ENCODE measurements at places on chromosomes 7 and 10.

- no peak for DNase-seq
Measured at GRCh38 chr10:80356563-80356988, at the start of the genes DYDC1 and DYDC2. TSS of gene DYDC1 (minus strand) at chr10:80356755. CDS start at chr10:80352601, 4,154 bp downstream. TSS of gene DYDC2 (plus strand) at chr10:80356781. CDS start at chr10:80362444, 5,663 bp downstream.

DNA sequence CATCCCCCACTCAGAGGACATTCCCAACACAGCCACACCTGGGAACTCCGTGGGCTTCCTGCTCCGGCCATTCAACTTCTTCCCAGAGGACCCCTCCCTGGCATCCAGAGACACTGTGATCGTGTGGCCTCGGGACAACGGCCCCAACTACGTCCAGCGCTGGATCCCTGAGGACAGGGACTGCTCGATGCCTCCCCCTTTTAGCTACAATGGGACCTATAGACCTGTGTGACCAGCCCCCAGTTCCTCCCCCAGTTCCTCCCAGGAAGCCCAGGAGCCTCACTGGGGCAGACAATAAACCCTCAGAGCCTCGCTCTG is 8.6 kb downstream of the AOC1 start:
- DNase-seq, result no peak

GRCh38 chr7:92276460-92276864 is 30.7 kb downstream of the ANKIB1 start:
- no peak for DNase-seq

GRCh38 chr7:113635492-113635891 is 283.3 kb downstream of the PPP1R3A start:
- DNase-seq, result no peak

GRCh38 chr7:139915268-139915863 is 86.3 kb downstream of the TBXAS1 start:
- no peak for DNase-seq

DNA sequence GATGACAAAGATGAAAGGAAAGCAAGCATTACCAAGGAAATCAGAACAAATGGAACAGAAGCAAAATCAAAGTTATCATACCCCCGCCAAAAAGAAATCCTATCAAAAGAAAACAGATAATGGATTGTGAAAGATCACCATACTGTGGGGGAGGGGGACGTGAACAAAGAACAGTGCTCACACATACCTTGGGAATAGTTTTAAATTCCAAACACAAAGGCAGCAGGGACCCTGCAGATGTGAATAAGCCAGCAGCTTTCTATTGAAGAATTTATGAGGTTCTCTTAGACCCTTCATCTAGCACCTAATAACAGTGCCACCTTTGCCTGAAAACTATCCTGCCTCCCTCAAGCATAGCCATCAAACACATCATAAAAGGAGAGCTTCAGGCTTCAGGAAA is 94.0 kb downstream of the AKR1D1 start:
- DNase-seq, result no peak

DNA sequence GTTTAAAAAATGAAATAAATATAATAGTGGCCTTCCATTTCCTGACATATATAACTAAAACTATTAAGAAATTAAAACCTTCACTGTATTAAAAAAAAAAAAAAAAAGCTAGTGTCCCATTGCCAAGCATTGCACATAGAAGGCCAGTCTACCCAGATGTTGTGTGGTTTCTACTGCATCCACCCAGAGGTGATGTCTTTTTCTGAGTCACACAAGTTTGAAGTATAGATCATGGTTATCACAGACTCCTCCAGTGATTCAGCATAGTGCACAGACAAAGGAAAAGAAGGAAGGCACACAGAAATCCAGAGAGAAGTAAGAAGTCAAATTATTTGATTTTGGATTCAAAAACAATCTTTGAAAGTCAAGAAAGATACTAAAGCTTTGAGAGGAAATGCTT is 429.0 kb downstream of the ETV1 start:
- DNase-seq, result no peak

DNA sequence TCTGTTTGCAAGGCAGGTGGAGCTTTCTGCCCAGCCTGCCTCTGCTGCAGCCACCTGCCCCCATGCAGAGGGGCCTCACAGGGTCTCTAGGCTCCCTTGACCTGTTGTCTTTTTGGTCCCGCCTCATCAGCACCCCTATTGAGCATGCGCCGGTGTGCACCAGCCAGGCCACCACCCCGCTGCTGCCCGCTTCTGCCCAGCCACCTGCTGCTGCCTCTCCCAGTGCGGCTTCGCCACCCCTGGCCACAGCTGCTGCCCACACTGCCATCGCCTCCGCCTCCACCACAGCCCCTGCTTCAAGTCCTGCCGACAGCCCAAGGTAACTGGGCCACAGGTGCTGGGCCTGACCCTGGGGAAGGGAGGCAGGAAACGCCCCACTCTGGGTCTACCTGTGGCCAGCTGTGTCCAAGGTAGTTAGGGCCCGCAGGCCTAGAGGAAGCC is 38.1 kb downstream of the LDB3 start:
- DNase-seq, result no peak

GRCh38 chr7:42213093-42213492 is 23.9 kb downstream of the GLI3 start:
- no peak for DNase-seq

DNA sequence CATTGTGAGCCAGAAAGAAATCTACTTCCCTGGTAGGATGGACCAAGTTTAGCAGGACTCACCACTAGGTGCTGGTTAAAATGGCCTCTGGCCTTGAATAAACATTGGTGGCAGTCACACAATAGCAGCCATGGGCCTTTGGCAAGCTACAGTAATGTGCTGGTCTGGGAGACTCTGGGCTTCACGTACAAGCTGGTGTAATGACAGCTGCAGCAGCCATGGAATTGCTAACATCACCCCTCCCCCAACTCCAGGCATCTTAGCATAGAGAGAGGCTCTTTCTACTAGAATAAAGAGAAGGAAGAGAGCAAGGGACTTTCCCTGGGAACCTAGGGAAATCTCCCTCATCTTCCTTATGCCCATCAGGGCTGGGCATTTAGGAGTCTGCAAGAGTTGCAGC is 205.1 kb upstream of the SEMA3A start:
- DNase-seq, result no peak

- DNase-seq, result no peak
Measured at GRCh38 chr10:114718374-114718773, 60.3 kb upstream of the ABLIM1 start.

DNA sequence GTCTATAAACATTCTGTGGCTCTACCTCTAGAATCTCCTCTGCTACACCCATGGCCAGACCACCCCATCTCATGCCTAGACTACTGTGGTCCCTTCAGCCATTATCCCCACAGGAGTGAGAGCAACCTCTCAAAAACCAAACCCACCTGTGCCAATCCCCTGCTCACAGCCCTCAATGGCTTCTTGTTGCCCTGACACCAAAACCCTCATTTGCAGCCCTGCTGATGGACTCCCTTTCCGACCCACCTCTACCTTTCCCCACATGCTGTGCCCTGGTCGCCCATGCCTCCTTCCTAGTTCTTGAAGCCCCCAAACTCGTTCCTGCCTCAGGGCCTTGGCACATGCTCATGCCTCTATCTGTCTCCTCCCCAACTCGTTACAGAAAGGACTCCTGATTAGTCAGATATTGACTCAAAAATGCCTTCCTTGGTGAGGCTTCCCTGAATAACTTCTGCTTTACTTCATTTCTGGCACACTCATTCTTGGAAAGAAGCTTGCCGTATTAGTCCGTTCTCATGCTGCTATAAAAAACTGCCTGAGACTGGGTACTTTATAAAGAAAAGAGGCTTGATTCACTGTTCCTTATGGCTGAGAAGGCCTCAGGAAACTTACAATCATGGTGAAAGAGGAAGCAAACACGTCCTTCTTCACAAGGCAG is 104.2 kb downstream of the TEX36 start:
- no peak for DNase-seq

GRCh38 chr7:130286881-130287280 is 6.1 kb upstream of the CPA4 start:
- no peak for DNase-seq

GRCh38 chr10:33335801-33336581 is 1.5 kb upstream of the NRP1 start:
- DNase-seq, result no peak

GRCh38 chr7:47300472-47301104 is 281.3 kb downstream of the TNS3 start:
- no peak for DNase-seq

GRCh38 chr7:73567140-73567539 is 9.7 kb upstream of the BCL7B start:
- DNase-seq, result no peak

DNA sequence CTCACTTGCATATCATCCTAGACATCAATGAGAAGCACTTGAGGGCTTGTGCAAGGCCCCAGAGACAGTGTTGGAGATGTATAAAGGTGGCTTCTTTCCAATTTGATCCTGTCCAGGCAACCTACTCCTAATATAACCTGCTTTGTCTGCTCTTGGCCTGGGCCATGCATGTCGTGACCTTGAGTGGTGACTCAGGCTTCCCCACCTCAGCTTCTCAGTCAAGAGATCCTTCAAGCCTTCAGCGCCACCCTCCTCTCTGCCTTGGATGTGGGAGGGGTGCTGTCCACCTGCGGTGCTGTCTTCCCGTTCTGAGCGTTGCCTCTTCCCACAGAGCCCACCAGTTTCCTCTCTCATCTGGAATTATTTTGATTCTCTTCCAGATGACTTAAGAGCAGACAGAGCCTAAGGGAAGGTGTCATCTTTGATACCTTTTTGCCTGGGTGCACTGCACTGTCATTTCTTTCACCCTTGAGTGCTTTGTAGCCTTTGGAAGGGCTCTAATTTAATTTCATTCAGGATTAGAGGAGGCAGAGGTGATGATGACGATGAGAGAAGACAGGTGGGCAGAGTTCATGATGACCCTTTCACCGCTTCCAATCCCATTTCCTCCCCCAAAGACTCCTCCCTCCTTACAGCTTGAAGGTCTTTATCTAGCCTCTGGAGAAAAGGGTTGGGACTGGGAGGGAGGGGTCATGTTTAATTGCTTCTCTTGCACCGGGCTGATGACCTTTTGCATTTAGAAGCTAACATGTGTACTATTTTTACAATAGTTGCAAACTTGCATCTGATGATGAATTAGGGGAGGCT is 6.9 kb downstream of the LSMEM1 start:
- DNase-seq, result no peak

- DNase-seq, result no peak
Measured at GRCh38 chr7:132078891-132079735, 497.2 kb downstream of the PLXNA4 start.

- no peak for DNase-seq
Measured at GRCh38 chr7:31370609-31371008, 30.1 kb upstream of the NEUROD6 start.

DNA sequence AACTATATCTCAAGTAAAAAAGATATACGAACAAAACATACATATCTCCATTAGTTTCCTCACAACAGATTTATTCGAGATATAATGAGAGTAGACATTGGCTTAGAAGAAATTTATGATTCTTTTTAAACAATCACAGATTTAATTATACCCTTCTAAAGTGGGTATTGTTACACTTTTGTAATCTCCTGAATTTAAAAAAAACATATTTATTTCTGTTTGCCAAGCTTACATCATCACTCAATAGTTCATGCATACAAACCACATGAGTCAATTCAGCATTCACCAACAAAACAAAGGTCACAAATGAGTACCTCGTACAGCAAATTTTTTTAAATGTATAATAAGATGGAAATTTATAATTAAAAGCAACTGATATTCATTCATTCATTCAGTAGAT is 17.6 kb downstream of the LRRN3 start:
- DNase-seq, result no peak

GRCh38 chr7:74083117-74083876 is at the start of gene LIMK1:
TSS of gene LIMK1 (plus strand) at chr7:74083804. CDS start at chr7:74083991, 187 bp downstream.
- peak; percentile 63 for DNase-seq

- no peak for DNase-seq
Measured at GRCh38 chr7:901388-902154, 25.2 kb downstream of the GET4 start.

DNA sequence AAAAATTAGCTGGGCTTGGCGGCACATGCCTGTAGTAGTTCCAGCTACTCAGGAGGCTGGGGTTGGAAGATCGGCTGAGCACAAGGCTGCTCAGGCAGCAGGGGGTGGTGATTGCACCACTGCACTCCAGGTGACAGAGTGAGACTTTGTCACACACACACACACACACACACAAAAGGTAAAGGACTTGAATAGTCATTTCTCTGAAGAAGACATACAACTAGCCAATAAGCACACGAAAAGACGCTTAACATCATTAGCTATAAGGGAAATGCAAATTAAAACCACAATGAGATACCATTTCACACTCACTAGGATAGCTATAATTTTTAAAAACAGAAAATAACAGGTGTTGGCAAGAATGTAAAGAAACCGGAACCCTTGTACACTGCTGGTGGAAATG is 48.6 kb downstream of the HIP1 start:
- DNase-seq, result no peak

GRCh38 chr7:50285269-50285668 is 19.2 kb upstream of the IKZF1 start:
- no peak for DNase-seq

DNA sequence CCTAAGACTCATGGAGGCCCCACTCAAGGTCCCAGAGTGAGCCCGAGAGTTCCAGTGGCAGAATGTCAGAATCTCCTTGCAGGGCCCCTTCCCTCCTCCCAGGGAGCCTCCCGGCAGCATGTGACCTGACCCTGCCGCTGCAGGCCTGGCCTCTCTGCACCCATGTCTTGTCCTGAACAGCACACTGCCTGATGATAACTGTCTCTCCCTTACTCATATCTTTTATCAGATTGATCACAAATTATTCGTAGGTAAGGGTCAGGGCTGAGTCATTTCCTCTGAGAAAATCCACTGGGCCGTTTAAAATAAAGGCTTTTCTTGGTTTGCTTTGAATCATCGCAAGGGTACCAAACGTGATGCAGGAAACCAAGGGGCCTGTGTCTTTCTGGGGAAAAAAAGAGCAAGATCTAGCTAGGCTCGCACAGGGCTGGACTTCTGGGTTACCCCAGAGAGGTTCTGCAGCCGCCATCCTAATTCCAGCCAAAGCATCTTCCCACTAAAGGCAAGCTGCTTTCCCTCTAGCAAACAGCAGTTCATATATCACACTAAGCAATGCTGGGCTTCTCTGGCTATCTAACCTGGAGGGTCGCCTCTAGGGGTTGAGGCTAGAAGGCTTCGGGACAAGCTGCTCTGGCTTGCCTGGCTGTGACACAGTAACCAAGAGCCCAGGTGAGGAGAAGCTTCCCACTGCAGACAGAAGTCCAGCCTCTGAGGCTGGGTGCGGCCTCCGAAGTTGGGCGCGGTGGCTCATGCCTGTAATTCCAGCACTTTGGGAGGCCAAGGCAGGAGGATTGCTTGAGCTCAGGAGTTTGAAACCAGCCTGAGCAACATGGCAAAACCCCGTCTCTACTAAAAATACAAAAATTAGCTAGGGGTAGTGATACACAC is 104.9 kb downstream of the SPDYE5 start:
- DNase-seq, result no peak

- no peak for DNase-seq
Measured at GRCh38 chr7:78299088-78299487, 500.5 kb downstream of the PHTF2 start.

Data from activated CD8-positive, alpha-beta memory T cell treated with anti-CD3 and anti-CD28 coated beads for 48 hours (primary cell).